Right ventricle myocardium inferior (tissue), 1 donor: ENCODE measurements at places on chromosomes 1 and 21. TPM values are rescaled to one million over a fixed set of nuclear protein-coding genes. Genes with fewer than 3 reads are reported as not detected.

- no peak for DNase-seq
These were observed 54.6 kb downstream of the NENF start for GRCh38 chr1:212487286-212487685.

DNA sequence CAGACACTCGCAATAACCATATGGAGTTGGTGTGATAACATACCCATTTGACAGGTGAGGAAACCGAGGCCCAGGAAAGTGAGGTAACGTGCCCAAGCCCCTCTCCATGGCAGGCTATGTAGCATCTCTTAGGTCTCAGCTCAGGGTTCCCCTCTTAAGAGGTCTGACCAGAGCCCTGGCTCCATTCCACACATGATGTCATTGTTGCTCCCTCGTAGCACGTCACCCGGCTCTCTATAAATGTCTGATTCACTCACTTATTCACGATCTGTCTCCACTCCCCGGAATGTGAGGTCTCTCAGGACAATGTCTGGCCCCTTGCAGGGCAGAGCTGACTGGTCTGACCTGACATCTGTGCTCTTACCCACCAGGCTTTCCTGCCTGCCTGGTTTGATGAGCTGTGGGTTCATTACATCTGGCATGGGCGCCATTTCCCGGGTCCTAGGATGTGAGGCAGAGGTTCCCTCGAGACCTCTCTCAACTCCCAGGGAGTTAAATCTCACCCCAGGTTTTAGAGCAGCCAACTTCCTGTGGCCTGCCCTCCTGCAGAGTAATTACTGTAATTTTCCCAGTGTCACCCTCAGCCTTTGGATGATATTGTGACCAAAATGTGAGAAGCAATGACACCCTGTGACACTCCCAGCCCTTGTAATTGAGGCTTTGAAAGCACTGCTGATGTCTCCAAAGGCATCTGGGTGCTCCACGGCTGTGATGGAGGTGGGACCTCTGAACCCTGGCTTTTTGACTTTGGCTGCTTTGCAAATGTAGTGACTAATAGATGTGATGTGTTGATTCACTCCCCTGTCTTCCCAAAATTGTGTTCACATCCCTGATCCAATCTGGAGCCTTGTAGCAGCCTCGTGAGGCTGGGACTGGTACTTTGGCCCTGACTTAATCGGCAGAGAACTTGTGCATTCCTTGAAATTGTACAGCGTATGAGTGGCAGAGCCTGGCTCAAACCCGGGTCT, 10.6 kb downstream of the ACTL8 start:
- no peak for DNase-seq

DNA sequence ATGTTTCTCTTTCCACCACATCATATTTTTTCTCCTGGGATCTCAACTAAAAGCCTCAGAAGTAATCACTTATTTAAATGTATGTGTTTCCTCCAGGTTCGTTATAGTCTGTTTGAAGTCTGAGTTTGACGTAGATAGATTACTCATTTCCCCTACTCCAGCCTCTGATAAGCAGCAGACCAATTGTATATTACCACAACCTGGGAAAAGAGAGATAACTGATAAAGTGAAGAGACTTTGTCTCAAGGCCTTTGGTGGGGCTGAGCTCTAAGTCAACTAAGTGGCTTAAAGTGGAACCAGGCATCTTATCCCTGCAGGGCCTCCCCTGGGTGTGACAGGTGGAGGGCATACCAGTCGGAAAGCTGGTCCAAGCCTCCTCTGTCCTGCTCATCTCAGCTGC, 34.9 kb upstream of the CACNA1E start:
- DNase-seq: no peak

GRCh38 chr1:76640092-76640491, 227.2 kb upstream of the ST6GALNAC5 start:
- no peak for DNase-seq

DNA sequence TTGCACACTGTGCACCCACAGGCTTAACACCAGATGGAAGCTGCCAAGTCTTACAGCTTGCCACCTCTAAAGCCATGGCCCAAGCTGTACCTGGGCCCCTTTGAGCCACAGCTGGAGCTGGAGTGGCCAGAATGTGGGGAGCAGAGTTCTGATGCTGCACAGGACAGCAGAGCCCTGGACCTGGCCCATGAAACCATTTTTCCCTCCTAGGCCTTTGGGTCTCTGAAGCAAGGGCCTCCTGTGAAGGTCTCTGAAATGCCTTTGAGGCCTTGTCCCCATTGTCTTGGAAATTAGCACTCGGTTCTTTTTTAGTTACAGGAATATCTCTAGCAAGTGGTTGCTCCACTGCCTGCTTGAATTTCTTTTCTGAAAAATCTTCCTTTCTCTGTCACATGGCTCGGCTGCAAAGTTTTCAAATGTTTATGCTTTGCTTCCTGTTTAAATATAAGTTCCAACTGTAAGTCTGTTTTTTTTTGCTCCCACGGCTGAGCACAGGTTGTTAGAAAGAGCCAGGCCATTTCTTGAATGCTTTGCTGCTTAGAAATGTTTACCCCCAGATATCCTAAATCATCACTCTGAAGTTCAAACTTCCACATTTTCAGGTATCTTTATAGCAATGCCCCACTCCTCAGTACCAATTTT, 156.8 kb upstream of the GORAB start:
- DNase-seq: no peak

- no peak for DNase-seq
These were observed 20.3 kb downstream of the TIPRL start for GRCh38 chr1:168199056-168199455.

DNA sequence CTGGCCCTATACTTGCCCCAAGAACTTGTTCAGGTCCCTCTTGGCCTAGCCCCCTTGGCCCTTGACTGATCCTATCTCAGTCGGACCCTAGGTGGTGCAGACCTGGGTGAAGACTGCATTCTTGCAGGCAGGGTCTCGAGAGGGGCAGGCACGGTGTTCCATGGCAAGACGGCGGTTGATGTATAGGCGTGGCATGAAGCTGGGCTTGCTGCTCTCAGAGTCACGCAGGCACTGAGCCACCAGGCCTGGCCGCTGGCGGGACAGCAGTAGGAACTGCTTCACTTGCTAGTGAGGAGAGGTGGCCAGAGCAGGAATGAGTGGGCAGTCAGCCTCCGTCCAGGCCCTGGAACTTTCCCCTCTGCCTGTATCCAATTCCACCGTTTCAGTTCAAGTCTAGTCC, 3.8 kb downstream of the HECTD3 start:
- no peak for DNase-seq

- no peak for DNase-seq
These were observed 12.9 kb downstream of the SRRM1 start for GRCh38 chr1:24656046-24656445.

DNA sequence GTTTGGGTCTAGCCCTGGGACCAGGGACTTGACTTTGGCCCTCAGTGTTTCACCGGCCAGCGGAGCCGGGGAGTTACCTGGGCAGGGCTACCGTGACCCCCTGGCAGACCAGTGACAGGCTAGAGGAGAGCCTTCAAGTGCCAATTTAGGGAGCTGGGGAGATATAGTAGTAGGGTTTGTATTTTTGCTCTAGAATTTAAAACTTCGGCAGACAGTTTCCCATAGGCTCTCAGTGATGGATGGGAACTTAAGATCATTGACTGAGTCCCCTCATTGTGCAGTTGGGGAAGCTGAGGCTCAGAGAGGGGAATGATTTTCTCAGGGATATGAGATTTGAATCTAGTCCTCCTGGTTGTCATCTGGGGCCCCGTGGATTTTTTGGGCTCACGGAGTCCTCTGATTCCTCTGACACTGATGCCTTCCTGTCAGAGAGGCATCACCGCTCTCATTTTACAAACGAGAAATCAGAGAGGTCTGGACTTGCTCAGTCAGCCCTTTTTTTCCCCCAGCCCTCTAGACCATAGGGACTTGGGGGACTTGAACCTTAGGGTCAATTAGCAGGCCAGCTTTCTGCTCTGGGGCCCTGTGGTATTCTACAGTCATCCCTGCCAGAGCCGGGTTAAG, 58.3 kb upstream of the ACOT11 start:
- DNase-seq: no peak

GRCh38 chr1:244854166-244854565, 10.2 kb downstream of the HNRNPU start:
- DNase-seq: no peak

DNA sequence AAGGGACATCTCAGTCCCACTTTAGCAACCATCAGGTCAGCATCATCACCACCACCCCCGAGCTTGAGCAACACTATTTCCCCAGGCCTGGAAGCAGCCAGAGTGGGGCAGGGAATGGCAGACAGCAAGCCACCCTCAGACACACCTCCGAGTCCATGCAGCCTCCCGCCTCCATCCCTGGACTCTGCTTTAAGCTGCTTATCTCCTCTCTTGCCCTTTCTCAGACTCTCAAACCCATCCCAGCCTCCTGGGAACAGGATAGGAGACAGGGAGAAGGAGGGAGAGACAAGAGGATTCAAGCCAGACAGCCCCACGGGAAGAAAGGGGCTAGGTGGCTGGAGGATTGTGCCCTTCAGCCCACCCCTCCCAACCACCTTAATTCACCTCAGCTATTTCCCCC, 1.7 kb downstream of the PIAS3 start:
- no peak for DNase-seq

- no peak for DNase-seq
These were observed 39.4 kb upstream of the FAM131C start for GRCh38 chr1:16112596-16113555.

DNA sequence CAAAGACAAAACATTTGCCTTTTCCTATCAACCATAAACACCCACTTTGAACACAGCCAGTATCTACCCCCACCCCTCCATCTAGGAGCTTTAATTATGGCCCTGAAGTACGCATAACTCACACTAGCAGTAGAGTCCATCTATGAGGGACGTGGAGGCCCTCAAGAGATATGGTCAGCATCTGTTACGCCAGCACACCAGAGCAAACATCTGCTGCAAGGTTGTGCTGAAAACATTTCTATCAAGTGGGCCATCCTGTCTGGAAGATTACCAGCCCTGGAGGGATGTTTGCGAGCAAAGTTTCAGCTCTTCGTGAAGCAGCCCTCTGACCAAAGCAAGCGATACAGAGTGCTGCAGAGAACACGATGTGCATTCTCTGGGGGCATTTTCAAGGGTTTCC, 74.6 kb downstream of the SLC45A1 start:
- no peak for DNase-seq

DNA sequence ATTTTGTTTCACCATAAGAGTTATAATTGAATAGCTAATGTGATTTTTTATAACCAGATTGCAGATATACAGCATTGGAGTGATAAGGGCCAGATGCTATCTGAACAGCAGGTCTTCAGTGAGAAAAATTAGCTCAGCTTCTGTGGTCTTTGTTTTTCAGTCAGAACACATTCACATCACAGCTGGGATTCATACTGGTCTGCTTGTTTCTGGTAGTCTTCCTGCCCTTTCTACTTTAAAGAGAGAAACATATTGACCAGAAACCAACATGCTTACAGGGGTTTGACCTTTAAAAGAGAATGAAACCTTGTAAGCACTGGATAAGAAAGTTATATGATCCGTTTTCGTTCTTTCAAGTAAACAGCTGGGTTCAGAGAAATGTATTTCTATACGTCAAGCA, 213.7 kb upstream of the TMPRSS15 start:
- no peak for DNase-seq

- no peak for DNase-seq
These were observed 109.0 kb downstream of the CACNA1E start for GRCh38 chr1:181592255-181592859.

GRCh38 chr1:235326719-235327558, 1.0 kb downstream of the ARID4B start:
- peak; percentile 76 for DNase-seq

- no peak for DNase-seq
These were observed 111.8 kb downstream of the POU2F1 start for GRCh38 chr1:167332503-167332902.

- no peak for DNase-seq
These were observed 8.9 kb downstream of the TRIM33 start for GRCh38 chr1:114502080-114502479.

Gene FAM151A
- total RNA-seq: 1.5 TPM

Gene ATF3
- total RNA-seq: 13.7 TPM

Gene PLA2G2D
- total RNA-seq: not detected

Gene GPR153
- total RNA-seq: 10.6 TPM

Gene NPR1
- 14.6 TPM for total RNA-seq
